Endothelial cell of umbilical vein (primary cell): ENCODE measurements at places on chromosomes 13 and 19. TPM values are rescaled to one million over a fixed set of nuclear protein-coding genes. Genes with fewer than 3 reads are reported as not detected.

DNA sequence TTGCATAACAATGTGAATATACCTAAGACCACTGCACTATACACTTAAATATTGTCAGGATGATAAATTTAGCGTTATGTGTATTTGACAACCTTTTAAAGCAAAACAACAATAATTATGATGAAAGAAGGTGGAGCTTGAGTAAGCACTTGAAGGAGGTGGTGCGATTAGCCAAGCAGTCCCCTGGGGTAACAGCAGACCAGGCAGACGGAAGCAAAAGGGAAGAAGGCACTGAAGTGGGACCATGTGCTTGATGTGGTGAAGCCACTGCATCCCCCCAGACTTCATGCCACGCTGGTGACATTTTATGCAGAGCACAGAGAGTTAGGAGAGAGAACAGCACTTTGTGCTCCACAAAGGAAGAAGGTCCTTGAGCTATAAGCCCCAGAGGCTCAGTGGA is 58.3 kb upstream of the ZNF507 start:
- DNase-seq = no peak

- DNase-seq = no peak
Observed at GRCh38 chr19:13604902-13605586, 98.8 kb upstream of the CACNA1A start.

GRCh38 chr19:33376423-33376822 is 2.9 kb downstream of the CEBPG start:
- DNase-seq = peak; percentile 92

DNA sequence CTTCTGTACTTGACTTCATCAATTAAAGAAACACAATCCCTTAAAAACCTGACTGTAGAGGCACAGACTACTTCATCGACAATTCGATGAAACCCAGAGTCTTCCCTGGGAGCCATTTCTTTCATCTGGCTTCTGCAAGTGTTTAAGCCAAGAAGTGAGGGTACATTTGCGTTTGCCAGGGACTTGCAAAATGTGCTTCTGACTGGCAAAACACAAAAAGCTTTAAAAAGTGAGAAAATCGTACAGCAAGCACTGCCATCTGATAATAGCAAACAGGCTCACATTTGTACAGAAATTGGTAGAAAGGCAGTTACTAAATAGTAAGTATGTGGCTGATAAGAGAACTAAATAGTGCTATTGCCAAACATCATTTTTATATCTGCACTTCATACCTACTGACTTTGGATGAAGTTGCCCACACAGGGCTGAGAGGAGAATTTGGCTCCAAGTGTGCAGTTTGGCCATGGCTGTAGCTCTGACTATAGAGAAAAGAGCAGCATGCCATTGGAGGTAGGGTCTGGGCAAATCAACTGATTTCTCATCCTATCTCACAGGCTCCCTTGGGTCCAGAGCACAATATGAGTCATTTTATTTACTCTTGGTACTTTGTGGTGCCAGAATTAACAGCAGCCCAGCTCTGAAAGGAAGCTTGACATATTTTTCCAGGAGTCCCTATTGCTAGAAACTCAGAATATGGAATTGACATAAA is 358.1 kb downstream of the OXGR1 start:
- no peak for DNase-seq

- no peak for DNase-seq
Observed at GRCh38 chr13:110853235-110853721, 61.6 kb downstream of the ANKRD10 start.

DNA sequence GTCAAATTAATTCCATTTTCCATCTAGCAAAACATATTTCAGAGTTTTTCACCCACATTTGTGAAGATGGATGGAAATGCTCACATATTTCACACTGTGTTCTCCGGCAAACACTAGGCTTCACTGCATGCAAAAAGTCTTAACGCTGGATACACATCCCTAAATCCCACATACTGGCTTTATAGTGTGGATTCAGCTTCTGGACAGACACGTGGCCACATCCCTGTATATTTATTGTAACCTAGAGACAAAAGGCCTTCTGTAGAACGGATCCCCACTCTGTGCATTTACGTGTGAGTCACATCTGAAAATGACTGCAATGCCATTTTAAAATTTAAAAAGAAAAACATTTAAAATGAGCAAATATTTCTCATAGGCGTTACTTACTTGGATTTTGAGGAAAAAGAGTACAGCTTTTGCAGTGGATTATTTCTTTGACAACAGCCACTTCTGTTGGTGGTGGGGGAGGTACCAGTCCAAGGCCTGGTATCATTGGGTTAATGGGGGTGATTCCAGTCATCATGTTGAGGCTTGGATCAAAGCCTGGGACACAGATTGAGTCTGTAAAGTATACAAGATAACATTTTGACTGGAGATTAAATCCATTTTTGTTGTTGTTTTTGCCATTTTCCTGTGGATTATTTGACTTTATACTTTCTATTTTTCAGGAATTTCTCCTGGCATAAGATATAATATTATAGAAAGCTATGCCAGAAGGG is 337.7 kb downstream of the DNAJC15 start:
- no peak for DNase-seq

- DNase-seq = no peak
Observed at GRCh38 chr19:18710996-18711751, 27.7 kb downstream of the CRTC1 start.

- DNase-seq = no peak
Observed at GRCh38 chr13:111372651-111373425, 52.4 kb downstream of the TEX29 start.

DNA sequence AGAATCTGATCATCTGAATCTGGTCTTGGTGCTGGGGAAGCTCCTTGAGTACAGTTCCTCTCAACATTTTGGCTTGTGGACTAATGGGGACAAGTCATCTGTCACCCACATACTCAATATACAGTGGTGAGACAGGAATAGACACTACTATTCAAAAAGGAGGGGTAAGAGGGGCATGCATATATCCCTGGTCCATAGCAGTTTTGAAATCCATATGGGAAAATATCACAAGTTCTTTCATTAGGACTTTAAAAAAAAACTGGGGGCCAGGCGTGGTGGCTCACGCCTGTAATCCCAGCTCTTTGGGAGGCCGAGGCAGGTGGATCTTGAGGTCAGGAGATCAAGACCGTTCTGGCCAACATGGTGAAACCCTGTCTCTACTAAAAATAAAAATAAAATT is 20.3 kb upstream of the PPP5C start:
- no peak for DNase-seq

- DNase-seq = no peak
Observed at GRCh38 chr13:94703721-94704314, 8.5 kb downstream of the SOX21 start.

- peak; percentile 39 for DNase-seq
Observed at GRCh38 chr13:57632276-57633140, 964 bp downstream of the PCDH17 start.

GRCh38 chr13:112943309-112944125 is 25.5 kb upstream of the MCF2L start:
- no peak for DNase-seq

GRCh38 chr19:12260236-12260635 is 34.4 kb downstream of the ZNF44 start:
- DNase-seq = no peak

DNA sequence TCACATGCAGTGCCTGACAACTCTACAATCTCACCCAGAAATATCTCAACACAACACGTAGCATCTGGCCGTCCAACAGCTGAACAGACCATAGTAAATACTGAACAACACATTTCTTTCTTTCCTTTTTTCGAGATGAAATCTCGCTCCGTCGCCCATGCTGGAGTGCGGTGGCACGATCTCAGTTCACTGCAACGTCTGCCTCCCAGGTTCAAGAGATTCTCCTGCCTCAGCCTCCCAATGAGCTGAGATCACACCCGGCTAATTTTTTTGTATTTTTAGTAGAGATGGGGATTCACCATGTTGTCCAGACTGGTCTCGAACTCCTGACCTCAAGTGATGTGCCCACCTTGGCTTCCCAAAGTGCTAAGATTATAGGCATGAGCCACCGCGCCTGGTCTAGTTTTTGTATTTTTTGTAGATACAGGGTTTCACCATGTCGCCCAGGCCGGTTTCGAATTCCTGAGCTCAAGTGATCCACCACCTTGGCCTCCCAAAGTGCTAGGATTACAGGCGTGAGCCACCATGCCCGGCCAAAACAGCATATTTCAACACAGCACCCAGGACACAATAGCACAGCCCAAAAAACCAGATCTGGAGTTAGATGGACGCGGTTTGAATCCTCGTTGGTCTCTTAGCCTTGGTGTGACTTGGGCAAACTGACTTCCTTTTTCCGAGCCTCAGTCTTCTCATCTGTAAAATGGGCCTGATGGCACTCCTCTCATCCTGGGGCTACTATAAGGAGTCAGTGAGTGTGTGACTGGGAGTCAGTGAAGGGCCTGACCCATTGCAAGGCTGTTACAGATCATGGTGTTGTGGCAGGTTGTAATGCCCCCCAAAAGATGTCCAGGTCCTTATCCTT is 22.6 kb downstream of the CYP2A6 start:
- DNase-seq = no peak

DNA sequence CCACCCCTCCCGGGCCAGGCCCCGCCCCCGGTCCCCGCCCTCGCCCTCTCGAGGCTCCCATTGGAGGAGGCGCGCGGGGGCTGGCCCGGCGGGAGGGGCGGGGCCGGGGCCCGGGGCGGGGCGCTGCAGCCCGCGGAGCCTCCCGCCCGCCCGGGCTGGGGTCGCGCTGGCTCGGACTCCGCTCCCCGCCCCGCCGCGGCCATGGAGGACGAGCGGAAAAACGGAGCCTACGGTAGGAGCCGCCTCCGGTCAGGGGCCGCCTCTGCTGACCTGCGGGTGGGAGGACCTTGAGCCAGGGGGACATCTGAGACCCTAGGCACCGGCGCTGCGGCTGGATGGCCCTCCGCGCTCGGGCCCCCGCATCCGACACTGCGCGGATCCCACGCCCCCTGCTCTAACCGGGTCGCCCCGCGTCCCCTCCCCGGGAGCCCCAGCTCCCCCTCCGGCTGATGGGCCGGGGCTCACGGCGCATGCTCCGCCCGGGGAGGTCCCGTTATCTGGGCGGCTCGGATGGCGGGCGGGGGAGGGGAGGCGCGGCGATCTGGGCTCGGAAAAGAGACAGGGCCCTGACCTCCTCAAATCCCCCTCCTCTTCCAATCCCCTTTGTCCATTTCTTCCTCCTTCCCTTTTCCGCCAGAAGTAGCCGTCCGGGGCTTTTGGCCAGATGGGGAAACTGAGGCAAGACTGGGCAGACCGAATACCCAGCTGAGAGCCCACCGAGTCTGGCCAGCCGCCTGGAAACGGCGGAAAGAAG is 15.4 kb upstream of the AP1M2 start:
- DNase-seq = peak; percentile 83

- no peak for DNase-seq
Observed at GRCh38 chr13:75694722-75695121, 58.6 kb downstream of the LMO7 start.

- DNase-seq = no peak
Observed at GRCh38 chr19:53813996-53814395, 10.1 kb downstream of the NLRP12 start.

- DNase-seq = no peak
Observed at GRCh38 chr13:49214917-49215376, 5.2 kb upstream of the MLNR start.

- no peak for DNase-seq
Observed at GRCh38 chr19:42111384-42111783, 20.9 kb downstream of the POU2F2 start.

Gene FLT3
- total RNA-seq = not detected in 2 replicates

Gene ATP1A3
- total RNA-seq = 0.40 TPM in 1 of 2 replicates, not detected in the other

Gene SIGLECL1
- not detected in 2 replicates for total RNA-seq

Gene ZNF726
- total RNA-seq = 2.9 and 4.7 TPM in 2 replicates

Gene SUGT1
- total RNA-seq = 74.2 and 78.8 TPM in 2 replicates

Gene CPAMD8
- 2.2 and 2.9 TPM in 2 replicates for total RNA-seq
